T47D (cell line): ENCODE measurements at places on chromosomes 6 and 20.

GRCh38 chr6:151018911-151019782 lies 153.6 kb downstream of the MTHFD1L start:
- DNase-seq = no peak

- DNase-seq = no peak
These were observed 54.9 kb downstream of the TENT5A start for GRCh38 chr6:81697559-81697958.

DNA sequence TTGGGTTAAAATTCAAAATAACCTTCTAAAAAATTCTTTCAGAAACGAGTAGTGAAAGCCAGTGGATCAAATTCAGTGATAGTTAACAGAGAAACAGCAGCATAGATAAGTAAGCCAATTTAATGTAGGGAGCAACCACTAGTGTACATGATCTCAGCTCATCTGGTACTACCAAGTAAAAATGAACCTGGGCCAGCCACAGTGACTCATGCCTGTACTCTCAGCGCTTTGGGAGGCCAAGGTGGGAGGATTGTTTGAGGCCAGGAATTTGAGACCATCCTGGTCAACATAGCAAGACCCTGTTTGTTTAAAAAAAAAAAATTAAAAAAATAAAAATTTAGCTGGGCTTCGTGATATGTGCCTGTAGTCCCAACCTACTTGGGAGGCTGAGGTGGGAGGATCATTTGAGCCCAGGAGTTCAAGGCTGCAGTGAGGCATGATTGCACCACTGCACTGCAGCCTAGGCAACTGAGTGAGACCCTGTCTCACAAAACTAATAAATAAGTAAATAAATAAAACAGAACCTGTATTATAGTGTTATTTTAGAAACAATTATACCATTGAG lies 32.4 kb downstream of the CBFA2T2 start:
- DNase-seq = no peak

DNA sequence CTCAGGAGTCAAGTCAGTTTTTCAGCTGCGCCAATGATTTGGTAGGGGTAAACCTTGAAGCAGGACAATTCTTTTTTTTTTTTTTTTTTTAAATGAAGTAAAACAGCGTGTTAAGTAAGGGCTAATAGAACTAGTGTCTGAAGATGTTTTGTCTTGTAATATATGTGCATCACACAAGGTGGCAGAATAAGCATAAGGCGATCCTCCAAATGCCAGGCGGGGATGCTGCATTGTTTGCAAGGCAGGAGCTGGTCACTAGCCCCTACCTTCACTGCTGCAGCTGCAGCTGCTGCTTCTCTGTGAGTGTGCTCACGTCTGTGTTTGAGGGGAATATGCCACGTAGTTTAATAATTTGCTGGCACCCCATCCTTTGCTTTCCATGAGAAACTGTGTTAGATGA lies 272.7 kb upstream of the MAP3K7 start:
- peak; percentile 11 for DNase-seq

GRCh38 chr6:63444768-63445167 lies 125.0 kb upstream of the LGSN start:
- no peak for DNase-seq

DNA sequence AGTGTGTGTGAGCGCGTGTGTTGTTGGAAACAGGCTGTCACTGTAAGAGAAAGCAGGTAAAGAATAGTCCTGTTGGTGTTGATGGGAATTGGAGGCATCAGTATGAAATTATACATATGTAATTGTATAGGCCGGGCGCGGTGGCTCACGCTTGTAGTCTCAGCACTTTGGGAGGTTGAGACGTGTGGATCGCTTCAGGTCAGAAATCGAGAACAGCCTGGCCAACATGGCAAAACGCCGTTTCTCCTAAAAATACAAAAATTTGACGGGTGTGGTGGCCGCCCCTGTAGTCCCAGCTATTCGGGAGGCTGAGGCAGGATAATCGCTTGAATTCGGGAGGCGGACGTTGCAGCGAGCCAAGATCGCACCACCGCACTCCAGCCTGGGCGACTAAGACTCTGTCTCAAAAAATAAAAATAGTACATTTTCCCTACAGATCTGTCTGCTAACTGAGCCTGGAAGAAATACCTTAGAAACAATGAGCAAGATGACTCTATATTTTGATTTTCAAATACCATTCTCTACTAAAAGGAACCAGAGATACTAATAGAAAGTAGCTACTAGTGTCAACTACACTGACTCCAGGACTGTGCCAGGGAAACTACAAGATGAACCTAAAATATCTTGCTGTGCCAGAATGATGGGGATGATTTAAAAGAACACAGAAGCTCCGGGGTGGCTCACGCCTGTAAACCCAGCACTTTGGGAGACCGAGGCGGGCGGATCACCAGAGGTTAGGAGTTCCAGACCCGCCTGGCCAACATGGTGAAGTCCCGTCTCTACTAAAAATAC lies 110.8 kb downstream of the TRIM27 start:
- DNase-seq = no peak
